ENCODE measurements at places on chromosomes 12 and 14.

GRCh38 chr12:26937443-26937862 lies 328 bp downstream of the INTS13 start:
- DNase-seq: no peak

DNA sequence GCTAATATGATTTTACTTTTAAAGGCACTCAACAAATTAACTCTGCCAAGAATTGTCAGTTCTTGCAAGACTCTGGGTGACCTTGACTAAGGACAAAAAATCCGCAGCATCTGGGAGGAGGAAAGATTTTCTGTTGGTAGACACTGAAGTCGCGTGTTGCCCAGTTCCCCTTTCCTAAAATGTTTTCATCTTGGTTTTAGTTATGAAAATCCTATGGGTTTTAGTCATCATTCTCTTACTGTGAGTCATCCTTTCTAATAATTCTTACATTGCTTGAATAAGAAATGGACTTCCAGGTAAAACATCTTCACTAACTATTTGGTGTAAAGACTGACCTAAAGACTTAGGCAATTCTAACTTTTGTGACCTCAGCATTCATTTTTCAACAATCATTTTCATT lies 9.1 kb downstream of the GSG1 start:
- no peak for DNase-seq

GRCh38 chr12:43856972-43857371 lies 21.1 kb downstream of the TMEM117 start:
- DNase-seq: no peak

DNA sequence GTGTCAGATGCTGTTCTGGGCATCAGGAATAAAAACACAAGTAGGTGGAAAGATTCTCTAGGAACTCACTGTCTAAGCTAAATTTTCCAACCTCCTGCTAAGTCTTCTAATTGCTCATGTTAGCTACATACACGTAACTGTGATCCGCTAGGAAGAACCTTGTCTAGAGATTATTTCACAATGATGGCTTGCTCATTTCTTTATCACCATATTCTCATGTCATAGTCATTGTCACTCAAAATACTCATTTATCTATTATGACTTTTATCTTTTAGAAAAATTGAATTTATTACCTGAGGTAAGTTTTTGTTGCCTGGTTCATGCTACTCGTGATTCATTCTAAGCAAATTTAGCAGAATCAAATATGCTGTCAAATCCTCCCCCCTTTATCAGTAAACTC lies 1402.4 kb upstream of the FLRT2 start:
- no peak for DNase-seq

DNA sequence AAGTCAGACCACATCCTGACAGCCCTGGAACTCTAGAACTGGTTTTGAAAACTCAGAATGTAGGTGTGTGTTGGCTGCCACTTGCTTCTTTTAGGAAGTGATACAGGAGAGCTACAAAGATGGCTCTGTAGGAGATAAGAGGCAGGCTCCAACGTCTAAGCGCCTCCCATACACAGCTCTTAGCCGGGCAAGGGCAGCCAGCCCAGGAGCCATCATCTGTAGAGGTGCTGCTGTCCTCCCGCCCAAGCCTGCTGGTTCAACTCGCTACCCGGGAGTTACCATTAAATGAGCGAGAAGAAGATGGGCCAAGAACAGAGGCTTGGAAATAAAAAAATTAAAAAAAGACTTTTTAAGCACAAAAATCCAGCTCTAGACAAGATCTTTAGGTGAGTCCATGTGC lies 61.2 kb upstream of the DIO3 start:
- DNase-seq: no peak

DNA sequence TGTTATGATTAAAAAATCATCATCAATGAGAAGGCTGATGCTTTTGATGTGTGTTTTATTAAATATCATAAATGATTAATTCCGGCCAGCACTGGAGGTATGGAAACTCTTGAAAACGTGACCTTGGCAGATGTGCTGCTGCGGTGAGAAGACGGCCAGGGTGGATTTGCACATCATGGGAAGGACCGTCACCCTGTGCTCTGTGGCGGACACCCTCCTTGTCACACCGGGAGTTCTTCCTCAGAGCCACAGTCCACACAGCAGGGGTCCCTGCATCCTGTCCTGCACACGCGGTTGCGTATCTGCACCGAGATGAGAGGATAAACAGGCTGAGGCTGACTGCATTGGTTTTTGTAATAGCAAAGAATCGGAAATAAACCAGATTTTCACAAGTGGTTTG lies 33.5 kb downstream of the FZD10 start:
- DNase-seq: no peak

DNA sequence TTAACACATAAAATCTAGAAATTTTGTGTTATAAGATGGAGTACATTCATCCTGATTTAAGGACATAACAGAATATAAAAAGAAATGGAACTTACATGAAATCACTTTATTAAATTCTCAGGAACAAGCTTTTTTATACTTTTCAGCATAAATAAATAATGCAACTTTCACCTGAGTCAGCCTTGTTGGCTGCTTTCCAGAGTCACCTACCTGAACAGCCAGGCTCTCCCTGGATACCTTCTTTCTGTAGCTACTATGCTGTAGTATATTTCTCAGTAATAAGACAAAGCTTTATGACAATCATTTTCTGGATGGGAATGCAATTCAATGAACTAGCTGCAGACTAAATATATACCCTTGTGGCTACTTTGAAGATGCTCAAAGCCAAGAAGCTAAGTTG lies 111.9 kb downstream of the NTS start:
- no peak for DNase-seq
